ENCODE measurements at places on chromosomes 7 and 10. TPM values are rescaled to one million over a fixed set of nuclear protein-coding genes. Genes with fewer than 3 reads are reported as not detected.

Gene AGK
- 46.5 TPM for total RNA-seq

- no peak for DNase-seq
Observed at GRCh38 chr7:112202816-112203215, 3.4 kb downstream of the DOCK4 start.

DNA sequence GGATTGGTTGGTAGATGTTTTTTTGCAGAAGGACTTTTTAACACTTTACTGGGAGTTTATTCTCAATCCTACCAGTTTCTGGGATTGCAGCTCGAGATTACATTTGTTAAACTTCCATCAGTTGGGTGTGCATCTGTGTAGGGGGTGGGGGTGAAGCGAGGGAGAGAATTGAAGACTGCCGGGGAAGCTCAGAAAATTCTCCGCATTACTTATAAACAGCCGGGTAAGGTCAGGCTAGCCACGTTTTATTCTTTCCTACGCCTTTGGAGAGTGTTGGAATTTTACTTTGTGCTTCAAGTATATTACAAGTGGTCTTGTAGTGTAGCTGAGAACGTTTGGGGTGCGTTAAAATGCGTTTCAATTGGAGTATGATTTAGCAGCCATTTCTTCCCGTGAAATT lies 1.1 kb downstream of the PALS2 start:
- DNase-seq: no peak

Gene SCIN
- total RNA-seq: 1.6 TPM

Gene CCDC172
- not detected for total RNA-seq

Gene CPA2
- not detected for total RNA-seq

DNA sequence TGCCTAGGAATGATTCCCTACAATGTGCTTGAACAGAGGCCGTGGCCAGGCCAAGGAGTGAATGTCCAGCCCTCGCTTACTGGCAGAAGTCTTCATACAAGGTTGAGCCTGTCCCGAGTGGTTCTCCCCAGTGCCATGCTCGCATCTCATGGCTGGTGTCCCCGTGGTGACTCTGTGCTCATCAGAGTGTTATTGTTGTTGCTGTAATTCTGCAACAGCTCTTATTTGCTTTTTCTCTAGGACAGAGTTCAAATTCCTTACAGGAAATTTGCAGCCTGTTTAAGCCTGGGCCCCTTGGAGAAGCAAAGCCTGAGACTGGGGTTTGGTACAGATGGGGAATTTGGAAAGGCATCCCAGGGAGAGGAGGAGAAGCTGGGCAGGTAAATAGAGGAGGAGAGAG lies 157.7 kb upstream of the PRR15 start:
- DNase-seq: no peak

GRCh38 chr10:234708-235406 lies 99.6 kb downstream of the ZMYND11 start:
- DNase-seq: no peak

GRCh38 chr10:47376522-47377220 lies 7.4 kb downstream of the ZNF488 start:
- DNase-seq: no peak

DNA sequence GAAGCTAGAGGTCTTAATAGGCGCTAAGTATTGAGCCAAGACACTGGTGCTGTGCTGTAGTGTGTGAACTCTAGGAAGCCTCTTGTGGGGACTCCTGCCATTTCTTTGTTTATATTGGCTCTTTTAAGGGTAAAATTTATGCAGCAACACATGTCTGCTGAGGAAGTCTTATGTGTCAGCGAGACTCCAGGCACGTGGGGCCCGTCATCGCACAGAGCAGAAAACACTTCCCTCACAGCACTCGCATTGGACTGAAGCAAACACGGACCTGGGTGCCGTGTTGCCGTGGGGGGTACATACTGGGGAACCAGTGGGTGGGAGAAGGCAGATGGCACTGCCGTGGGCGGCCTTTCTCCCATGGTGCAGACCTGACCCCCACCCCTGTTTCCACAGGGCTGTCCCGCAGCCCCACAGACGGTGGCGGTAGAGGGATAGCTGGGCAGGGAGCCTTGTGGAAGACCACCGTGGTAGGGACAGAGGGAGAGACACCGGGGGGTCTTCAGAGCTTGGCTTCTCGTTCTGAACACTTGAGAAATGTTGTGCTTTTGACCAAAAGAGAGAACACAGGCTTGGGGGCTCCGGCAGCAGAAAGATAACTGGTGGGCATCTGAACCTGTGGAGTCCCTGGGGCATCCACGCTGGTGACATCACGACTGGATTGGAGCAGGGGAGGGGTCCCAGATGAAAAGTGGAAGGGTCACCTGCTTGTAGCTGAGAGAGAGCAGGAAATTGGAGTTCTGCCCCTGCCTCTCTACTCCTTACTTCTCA lies 284.7 kb upstream of the SHH start:
- DNase-seq: no peak

DNA sequence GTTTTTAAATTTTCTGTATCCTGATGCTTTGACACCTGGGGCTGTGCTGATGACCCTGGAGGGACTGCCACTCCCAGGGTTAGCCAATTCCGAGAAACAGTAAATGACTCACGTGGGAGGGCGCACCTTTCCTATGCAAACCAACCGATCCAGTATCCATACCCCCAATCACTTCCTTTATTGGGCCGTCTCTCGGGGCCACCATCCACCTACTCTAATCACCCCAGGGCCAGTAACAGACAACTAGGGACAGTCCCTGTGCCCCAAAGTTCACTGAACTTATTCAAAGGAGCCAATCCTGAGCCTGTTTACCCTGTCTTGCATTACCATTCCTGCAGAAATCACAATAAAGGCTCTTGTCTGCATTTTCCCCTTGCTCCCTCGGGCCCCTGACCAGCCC lies 6.6 kb upstream of the LGI1 start:
- DNase-seq: no peak

Gene SPACDR
- total RNA-seq: not detected

GRCh38 chr10:49328401-49329145 lies 29.6 kb downstream of the C10orf71 start:
- DNase-seq: no peak

Gene PNLIPRP3
- total RNA-seq: not detected

Gene ITPRID1
- 1.2 TPM for total RNA-seq

Gene HOXA4
- not detected for total RNA-seq

DNA sequence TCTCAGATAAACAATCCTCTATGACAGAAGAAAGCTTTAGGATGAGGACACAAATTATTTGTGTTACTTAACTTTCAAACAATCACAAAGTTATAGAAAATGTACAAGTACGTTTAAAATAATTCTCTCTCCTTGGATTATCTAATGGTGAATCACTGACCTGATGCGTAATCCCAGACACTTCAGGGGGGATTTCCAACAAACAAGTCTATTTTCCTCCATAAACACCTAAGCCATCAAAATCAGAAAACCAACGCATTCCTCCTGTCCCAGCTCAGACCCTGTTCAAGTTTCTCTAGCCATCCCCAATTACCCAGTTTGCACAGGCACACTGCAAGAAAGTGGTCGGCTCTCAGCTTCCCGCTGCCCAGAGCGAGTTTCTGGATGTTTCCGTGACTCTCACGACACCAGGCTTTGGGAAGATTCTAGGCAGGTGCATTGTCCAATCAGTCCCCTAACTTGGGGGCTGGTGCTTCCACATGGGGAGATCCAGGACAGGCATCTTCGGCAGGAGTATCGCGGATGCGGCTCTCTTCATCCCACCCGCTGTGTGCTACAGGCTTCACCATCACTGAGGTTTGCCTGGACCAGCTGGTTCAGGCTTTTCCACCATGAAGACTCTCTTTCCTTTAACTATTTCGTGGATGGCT lies 200.0 kb downstream of the ZMYND11 start:
- no peak for DNase-seq

DNA sequence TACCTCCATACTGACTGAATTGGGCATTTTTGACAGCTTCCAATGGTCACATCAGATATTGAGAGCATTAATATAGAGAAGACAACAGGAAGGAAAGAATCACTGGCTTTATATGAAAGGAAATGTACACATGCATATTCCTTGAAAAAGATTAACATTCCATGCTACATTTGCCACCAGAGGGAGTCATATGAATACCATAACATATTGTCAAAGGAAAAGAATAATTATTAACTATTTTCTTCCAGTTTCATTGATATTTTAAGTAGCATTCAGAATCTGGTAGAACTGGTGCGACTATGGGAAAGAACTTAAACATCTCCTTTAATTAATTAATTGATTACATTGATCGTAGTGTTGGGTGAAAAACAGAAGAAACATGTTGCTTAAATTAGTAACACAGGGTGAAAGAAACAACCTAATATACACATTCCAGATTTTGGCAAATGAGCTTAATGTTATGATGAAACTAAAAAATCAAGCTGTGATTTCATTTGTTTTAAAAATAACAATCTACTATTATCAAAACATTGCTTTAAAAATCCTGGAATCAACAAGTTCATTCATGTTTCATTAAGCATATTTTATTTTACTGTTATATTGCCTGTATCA lies 71.5 kb downstream of the GPR85 start:
- DNase-seq: peak; percentile 18

Measured in frontal cortex (tissue), 4 donors.